ENCODE measurements at places on chromosomes 16 and 17.
A peak's percentile ranks its signal among the peaks of the same experiment; 100 is the strongest.

DNA sequence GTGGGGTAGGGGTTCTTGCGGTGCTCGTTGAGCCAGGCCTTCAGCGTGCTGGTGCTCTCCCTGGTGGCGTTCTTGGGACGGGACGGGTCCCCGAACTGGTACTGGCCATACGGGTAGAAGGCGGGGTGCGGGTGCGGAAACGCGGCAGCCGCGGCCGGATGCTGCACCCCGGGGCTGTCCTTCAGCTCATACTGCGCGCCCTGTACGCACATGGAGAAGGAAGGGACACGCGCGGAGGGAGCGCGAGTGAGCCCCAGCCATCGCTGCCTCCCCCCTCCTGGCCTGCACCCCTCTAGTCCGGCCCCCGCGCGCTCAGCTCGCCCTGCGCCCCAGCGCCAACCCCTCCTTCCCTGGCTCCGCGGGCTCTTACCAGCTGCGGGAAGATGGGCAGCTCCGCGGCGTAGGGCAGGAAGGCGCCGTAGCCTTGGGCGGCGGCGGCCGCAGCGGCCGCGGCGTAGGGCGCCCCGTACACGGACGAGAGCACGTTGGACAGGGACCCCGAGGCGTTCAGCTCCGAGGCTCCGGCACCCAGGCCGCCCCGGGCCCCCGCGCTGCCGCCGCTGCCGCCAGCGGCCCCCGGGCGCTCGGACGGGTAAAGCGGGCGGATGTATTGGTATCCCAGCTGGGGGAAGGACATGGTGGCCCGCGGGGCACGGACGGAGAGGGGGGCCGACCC lies 1.0 kb downstream of the IRX3 start:
- DNase-seq = no peak

GRCh38 chr17:68587847-68588246 lies 13.3 kb downstream of the FAM20A start:
- DNase-seq = no peak

DNA sequence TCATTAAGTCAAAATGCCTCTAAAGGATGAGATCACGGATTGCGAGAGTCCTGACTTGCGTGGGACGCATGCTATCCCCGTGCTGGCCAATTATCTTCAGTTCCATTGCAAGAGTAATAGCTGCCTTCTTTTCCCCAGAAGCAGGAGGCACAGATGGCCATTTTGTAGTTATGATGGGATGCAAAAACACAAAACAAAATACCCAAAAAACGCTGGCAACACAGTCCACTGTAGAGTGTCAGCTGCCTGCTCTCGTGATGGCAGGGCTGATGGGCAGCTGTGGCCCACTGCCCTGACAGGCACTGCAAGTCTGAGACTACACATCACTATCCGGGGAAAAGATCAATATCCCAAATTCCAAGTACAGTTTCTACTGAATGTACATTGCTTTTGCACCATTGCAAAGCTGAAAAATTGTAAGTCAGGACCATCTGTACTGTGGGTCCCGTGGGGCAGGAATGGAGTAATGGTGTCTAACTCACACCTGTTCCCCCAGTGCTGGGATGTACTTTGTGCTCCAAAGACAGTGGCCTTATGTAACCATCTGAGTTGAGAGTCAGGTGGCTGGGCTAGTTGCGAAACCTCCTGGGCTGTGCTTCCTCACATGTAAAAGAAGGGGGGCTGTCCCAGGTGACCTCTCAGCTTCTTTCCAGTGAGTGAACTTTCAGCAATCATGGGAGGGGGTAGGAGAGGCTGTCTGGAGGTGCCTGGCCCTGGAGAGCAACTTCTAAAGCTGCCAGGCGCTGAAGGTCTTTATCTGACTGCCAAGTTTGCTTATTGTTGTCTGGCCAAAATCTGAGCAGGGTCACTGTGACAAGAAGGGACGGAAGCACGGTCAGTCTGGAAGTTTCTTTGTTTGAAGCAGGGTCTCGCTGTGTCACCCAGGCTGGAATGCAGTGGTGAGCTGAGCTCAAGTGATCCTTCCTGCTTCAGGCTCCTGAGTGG lies 4.7 kb downstream of the SLC47A1 start:
- DNase-seq = no peak

- no peak for DNase-seq
Observed at GRCh38 chr17:27573971-27574525, 56.9 kb upstream of the LGALS9 start.

DNA sequence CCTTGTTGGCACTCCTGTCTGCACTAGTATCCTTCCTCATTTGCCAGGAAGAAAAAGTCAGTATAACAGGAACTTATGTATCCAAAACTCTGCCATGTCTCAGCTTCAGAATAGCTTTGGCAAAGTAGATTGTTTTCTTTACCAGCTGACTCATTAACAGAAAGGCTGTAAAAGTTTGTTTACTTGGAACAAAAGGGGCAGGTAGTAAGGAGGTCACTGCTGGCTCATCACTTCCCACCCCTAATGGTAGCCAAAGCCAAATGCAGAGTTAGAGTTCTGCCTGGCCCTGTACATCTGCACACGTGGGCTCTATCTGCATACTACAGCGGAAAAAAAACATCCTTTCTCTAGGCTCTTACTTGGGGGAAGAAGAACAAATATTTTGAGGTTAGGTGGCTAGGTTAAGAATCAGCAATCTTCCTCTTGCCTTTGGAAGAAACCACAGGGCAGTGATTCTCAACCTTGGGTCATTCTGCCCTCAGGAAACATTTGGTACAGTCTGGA lies 90.9 kb upstream of the BCAR1 start:
- DNase-seq = no peak

GRCh38 chr17:9158544-9159452 lies 137.5 kb downstream of the NTN1 start:
- DNase-seq = no peak

- no peak for DNase-seq
Observed at GRCh38 chr16:1413684-1414531, 596 bp downstream of the UNKL start.

GRCh38 chr17:18187226-18187625 lies 3.6 kb downstream of the ALKBH5 start:
- DNase-seq = no peak

- DNase-seq = no peak
Observed at GRCh38 chr17:70912716-70913485, 743.6 kb downstream of the KCNJ2 start.

- DNase-seq = no peak
Observed at GRCh38 chr17:78166416-78166815, 2.0 kb upstream of the SYNGR2 start.

DNA sequence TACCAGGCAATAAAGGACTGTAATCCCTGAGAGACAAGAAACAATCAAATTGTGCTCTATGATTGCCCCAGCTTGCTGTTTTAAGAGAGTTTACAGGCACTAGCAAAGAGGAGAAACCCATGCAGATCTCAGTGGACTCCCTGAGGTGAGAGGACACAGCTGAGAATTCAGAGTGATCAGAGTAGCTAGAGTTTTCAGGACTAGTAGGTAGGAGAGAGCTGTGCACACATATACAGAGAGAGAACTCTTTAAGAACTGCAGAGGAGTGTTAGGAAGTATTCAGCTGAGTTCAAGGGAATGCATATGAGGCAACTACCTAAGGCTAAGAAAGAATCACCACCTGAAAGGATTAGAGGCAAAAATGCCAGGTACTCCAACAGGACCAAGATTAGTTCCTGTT lies 904.8 kb downstream of the CDH8 start:
- no peak for DNase-seq

GRCh38 chr16:76265434-76266045 lies 11.7 kb upstream of the CNTNAP4 start:
- DNase-seq = no peak

GRCh38 chr17:3022197-3022596 lies 41.2 kb downstream of the OR1D5 start:
- no peak for DNase-seq

DNA sequence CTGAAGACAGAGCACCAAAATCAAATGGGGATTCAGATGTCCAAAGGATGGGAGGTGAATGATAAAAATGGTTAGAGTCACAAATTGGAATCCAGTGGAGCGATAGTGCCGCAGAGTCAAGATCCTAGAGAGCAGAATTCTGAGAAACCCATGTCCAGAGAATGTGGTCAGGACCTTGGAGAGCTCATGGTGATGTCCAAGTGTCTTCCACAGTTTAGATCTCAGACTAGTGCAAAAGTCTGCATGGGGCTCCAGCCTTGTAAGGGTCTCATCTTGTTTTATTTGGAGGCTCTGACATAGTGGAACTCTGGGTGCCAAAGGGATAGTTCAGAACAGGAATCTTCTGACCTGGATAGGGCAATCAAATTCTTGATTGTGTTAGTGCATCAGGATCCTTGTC lies 245.9 kb upstream of the HSBP1 start:
- DNase-seq = no peak

- no peak for DNase-seq
Observed at GRCh38 chr17:37450112-37450511, 39.6 kb upstream of the DUSP14 start.

- no peak for DNase-seq
Observed at GRCh38 chr17:35345926-35346771, 27.3 kb downstream of the SLFN11 start.

DNA sequence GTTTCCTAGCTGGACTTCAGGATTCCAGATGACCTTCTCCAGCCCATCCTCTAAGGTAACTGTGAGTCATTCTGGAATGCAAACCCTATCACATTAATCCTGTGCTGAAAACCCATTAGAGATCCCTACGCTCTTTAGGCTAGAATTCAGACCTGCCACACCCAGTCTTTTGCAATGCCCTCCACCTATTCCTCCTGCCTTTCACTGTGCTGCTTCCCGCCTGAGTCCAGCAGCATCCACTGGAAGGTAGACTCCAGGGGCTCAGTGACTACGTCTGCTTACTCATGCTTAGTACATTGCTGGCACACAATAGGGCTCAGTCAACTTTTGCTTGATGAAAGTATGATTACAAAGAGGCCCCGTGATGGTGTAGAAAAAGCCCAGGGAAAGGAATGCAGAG lies 121.1 kb downstream of the SPACA3 start:
- DNase-seq = no peak

GRCh38 chr17:76968707-76969597 lies 100.7 kb downstream of the MGAT5B start:
- DNase-seq = peak; percentile 14

GRCh38 chr16:3641801-3642396 lies 12.6 kb upstream of the DNASE1 start:
- no peak for DNase-seq

DNA sequence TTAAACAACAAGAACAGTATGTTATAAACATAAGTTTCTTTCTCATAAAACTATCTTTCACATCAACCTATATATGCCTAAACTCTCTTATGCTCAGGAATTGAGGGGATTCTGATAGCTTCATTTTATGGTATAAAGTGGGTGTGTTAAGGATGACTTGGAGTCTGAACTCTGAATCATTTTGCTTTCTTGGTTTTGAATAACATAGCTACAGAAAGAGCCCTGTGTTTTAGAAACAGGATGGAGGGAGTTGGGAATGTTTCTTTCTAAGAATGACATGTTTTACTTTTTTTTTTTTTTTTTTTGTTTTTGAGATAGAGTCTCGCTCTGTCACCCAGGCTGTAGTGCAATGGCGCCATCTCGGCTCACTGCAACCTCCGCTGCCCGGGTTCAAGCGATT lies 50.1 kb downstream of the RHOT1 start:
- DNase-seq = no peak

- DNase-seq = no peak
Observed at GRCh38 chr16:14289692-14290340, 218.7 kb downstream of the MRTFB start.

DNA sequence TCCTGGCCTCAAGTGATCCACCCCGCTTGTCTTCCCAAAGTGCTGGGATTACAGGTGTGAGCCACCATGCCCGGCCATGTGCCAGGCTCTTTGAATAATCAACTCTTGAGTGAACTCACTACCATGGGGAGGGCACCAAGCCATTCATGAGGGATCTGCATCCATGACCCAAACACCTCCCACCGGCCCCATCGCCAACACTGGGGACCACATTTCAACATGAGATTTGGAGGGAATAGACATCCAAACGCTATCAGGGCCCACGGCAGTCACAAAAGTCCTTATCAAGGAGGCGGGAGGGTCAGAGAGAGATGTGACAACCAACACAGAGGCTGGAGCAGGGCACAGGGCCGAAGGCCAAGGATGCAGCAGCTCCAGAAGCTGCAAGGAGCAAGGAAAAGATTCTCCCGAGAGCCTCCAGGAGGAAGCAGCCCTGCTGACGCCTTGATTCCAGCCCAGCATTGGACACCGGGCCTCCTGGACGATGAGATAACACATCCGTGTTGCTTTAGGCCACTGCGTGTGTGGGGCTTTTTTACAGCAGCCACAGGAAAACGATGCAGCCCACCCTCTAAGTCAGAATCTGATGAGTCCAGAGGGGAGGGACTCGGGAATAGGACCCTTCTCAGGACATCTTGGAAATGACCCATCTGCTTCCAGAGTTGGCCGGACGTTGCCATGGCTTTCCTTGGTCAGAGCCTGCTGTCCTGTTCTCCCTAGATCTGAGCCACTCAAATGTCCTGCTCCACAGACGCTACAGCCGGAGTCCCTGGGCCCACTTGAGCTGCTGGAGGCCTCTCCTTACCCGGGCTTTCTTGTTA lies 47.3 kb upstream of the CMIP start:
- no peak for DNase-seq

Data from NCI-H187 treated with DMSO at 0.1 percent for 48 hours (cell line).